ENCODE measurements at places on chromosomes 16 and 17. TPM values are rescaled to one million over a fixed set of nuclear protein-coding genes. Genes with fewer than 3 reads are reported as not detected.

NTHL1 gene
- 37.6 TPM for total RNA-seq

AOC3 gene
- 2.2 TPM for total RNA-seq

SLC13A2 gene
- total RNA-seq, result not detected

RTN4RL1 gene
- total RNA-seq, result 0.09 TPM

CEP112 gene
- 8.1 TPM for total RNA-seq

CD300LG gene
- total RNA-seq, result not detected

RPTOR gene
- 228 TPM for total RNA-seq

EARS2 gene
- total RNA-seq, result 23.1 TPM

KCNJ12 gene
- 0.05 TPM for total RNA-seq

KRTAP4-9 gene
- not detected for total RNA-seq

DNA sequence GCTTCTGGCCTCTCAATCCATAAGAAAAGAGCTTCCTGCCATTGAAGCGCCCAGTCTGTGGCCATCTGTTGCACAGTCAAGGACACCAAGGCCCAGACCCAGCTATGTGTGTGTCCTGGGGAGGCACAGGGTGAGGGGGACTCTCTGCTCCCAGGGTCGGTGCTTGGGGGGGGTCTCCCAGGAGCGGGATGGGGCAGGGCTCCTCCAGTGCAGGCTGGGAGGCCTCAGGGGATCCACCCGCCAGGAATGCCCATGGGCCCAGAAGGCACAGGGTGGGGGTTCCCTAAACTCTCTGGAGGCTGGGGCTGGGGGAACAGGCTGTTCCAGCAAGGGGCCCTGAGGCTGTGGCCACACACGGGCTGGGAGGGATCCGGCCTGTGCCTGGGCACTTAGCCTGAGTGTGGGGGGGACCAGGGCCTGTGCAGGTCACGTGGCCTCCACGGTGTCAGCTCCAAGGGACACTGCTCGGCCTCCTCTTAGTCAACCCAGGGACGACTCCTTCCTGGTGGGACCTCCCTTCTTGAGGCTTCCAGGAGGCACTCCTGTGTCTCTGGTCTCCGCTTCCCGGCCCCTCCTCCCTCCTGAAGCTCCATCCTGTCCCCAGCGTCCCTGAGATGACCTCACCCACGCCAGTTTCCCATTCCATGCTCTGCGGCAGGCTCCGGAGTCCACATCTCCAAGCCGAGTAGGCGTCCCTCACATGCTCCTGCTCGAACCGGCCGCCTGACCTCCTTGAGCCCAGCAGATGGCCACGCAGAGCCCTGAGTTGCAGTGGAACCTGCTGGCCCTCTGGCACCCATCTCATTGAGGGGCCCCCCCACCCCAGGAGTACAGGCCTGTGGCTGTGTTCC is 23.1 kb upstream of the BAHCC1 start:
- ATAC-seq, result no peak

DNA sequence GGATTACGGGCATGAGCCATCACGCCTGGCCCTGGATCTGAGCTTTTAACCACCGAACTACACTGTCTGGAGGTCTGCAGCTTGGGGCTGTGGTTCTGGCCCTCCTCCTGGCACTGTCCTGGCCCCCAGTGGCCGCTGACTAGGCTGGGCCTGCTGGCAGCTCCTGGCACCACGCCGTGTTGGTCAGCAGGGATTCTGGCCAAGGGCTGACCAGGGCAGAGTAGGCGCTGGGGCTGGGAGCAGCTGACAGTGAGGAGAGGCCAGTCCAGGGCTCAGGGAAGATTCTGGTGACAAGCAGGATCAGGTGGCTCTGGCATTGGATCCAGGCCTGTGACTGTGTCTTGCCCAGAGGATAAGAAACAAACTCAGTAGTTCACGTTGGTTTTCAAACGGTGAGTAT is 14.6 kb downstream of the EEF2K start:
- ATAC-seq, result peak; percentile 15

DNA sequence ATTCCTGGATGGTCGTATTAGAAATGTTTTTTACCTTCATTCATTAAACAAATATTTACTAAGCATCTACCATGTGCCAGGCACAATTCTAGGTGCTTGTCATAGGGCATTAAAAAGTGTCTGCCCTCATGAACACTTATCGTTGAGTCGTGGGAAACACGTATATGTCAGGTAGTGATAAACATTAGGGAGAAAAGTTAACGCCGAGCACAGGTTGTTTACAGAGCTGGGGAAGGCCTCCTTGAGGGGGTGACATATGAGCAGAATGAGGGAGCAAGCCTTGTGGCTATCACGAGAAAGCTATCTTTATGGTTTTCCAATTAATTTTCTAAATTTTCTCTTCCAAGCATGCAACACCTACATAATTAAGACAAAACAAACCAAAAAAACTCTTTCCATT is 985 bp upstream of the ZNF213 start:
- no peak for ATAC-seq

DNA sequence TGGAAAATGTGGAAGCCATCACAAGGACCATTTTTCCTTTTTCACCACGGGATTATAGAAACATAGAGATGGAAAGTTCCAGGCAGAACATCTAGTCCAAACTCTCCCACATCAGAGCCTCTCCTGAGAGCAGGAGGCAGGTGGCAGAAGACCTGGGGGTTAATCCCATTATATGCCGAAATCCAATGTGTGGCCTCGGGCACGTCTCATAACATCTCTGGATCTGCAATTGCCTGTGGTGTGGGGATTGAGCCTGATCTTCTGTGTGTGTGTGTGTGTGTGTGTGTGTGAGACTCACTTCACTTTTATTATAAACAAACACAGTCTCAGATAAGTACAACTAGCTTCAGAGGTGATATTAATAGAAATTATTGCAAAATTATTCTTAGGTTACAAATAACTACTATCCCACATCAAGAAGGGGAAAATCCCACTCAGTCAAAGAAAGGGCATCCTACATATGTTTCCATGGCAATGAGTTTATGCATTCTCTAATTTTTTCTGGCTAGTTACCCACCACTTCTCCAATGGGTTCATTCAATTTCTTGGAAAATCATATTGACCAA is 199.1 kb downstream of the FOXL1 start:
- ATAC-seq, result no peak

- no peak for ATAC-seq
Observed at GRCh38 chr17:64148017-64148631, 18.2 kb upstream of the ERN1 start.

DNA sequence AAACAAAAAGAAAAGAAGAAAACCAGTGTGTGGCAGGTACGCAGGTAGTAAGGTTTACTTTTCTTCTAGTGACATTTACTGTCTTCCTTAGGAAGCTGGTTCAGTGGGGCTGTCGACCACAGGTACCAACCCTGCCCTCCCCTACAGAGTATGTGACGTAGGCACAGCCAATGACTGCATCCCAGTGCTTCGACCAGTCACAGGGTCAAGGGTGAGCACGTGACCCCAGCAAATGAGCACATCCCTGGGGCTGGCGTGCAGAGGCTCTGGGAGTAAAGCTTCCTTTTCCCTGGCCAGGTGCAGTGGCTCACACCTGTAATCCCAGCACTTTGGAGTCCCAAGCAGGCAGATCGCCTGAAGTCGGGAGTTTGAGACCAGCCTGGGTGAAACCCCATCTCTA is 38.9 kb upstream of the PLCG2 start:
- ATAC-seq, result no peak

DNA sequence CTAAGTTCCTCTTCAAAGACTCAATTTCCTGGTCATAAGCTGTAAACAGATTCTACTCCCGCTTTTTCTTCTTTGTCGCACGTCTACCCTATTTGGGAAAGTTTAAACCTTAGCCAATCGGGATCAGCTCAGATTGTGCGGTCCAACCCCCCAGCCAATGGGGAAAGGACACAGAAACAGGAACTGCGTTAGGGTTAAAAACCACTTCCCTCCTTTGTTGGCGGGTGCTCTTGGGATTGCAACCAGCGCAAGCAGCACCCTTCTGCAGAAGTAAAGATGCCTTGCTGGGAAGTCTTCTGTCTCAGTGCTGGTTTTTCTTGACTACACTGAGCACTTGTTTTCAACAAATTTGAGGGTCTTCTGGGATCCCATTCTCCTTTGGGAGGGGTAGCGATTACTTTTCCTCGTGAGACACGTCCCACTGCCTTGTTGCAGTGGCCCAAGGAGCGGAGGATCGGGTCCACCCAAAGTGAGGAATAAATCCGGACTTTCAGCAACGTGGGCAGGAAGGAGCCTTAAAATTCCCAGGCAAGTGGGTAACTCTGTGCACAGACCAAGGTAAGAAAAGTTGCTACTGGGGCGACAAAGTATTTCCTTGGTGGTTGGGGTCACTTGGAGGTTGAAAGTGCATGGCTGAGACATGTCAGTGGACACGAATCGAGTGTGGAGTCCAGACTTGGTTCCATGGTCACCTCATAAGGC is 1.0 kb upstream of the YPEL3 start:
- ATAC-seq, result no peak

- no peak for ATAC-seq
Observed at GRCh38 chr17:66605541-66605940, 229.4 kb upstream of the CACNG5 start.

DNA sequence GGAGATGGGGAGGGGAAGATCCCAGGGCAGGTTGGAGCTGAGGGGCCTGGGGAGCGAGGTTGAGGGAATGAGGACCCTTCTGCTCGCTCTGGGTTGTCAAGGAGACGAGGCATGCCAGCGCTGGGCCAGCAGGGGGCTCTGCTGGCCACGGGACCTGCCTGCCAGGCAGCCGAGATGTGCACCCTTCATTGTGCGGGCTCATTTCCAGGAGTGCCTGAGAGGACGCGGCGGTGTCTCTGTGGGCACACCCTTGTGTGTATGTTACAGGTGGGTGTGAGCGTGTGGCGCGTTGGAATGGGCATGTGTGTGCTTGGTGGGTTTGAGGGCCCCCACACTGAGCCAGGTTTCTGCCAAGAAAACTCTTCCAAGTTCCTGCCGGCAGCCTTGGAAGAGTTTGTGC is 15.9 kb downstream of the ARHGAP23 start:
- peak; percentile 76 for ATAC-seq

GRCh38 chr17:58277107-58277801 is 3.5 kb downstream of the MPO start:
- no peak for ATAC-seq

GRCh38 chr16:85988723-85989313 is 89.9 kb downstream of the IRF8 start:
- peak; percentile 80 for ATAC-seq
